HFFc6 (cell line): ENCODE measurements at places on chromosomes 2 and 18.
A peak's percentile ranks its signal among the peaks of the same experiment; 100 is the strongest.

DNA sequence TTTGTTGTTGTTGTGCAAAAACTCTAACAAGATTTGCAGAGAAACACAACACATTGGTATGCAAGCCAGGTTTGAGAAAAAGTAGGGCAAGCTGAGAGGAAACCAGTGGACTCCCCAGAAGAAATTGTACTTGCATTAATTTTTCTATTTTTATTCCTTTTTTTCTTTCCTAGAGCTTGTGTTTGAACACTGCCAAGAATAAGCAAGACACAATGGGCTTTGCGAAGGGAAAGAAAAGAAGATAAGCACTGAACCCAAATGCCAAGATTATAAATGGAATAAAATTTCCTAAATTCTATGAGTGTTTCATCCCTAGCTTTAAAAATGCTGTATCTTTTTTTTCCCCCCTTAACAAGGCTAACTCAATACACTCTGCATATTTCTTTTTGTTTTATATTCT lies 17.0 kb upstream of the CYTIP start:
- DNase-seq = no peak

DNA sequence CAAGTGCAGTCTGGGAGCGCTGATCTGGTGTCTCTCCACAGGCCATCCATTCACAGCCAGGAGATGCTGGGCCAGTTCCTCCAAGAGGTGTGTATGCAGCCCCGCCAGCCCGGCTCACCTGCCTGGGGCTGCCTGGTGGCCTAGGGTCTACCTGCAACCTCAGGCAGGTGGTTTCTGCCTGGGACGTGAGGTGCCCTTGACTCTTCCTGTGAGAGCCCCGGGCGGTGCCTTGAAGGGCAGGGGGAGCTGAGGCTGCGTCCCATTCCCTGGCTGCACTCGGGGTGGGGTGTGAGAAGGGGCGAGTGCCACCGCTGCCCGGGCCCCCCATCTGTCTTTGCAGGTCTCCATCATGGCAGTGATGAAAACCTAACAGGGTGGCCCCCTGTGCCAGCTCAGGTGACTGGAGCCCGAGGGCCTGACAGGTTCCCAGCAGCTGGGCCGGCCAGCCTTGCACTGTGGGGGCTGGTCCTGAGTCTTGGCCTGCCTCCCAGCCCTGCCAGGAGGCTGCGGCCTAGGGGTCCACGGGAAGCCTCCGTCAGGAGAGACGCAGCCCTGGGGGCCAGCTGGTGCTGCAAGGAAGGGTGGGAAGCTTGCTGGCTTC lies 11.9 kb downstream of the CAPN10 start:
- no peak for DNase-seq

DNA sequence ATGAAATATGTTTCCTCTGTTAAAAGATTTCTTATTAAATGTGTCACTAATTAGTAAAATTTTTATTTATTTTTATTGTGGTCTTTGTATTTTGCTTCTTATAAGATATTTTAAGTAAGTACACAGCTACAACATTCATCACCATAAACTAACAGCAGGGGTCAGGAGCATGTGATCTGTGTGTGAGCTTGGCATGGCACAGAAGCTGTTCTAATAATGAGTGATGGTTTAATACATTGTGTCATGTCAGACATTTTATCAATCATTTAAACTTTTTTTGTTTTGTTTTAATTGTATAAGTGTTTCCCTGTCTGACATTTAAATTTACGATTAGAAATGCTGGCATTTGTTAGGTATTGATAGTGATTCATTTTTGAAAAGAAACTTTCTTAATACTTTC lies 585.4 kb downstream of the DSC3 start:
- DNase-seq = no peak

GRCh38 chr18:66560094-66560493 lies 43.8 kb downstream of the CDH19 start:
- DNase-seq = no peak

- DNase-seq = no peak
Measured at GRCh38 chr2:129740504-129740903, 239.0 kb upstream of the RAB6C start.

DNA sequence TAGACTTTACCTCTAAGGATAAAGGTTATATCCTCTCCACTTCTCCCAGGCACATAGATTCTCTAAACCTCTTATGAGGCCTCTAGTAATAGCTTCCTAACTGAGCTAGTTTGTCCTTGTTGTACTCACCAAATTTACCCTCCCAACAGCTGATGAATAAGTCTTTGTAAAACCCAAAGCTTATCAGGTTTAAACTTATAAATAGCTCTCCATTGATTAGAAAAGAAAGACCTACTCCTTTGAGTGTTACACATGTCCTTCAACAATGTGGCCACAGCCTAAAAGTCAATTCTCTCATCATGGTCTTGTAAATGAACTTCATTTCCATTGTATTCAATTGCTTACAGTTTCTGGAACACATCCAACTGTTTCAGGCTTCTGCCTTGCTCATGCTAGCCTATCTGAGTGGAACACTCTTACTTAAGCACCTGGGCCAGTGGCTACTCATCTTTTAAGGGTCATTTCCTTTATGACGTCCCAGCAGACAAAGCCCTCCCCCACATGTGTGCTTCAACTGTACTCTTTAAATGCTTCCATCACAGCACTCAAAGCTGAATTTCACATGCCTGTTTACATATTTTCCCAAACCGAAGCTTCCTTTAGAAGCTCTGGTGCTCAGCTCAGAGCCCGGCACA lies 131.6 kb downstream of the CDH2 start:
- peak; percentile 39 for DNase-seq

GRCh38 chr2:67982956-67983355 lies 79.8 kb downstream of the C1D start:
- DNase-seq = no peak

DNA sequence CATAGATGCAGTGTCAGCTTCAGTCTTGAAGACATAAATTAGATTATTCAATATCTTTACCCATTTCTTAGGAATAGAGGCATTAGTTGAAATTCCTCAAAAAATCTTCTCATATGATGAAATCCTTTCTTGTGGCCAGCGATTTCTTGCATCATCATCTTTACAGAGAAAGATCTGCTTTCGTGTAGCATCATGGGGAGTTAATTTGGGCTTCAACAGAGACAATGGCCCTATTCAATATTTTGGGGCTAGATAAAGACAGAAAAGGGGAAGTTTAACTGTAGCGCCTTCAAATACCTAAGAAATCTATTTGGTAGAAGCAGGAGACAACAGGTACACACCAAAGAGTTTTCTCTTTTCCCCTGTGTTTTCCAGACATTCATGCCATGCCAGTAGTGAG lies 73.8 kb downstream of the TGFA start:
- no peak for DNase-seq

DNA sequence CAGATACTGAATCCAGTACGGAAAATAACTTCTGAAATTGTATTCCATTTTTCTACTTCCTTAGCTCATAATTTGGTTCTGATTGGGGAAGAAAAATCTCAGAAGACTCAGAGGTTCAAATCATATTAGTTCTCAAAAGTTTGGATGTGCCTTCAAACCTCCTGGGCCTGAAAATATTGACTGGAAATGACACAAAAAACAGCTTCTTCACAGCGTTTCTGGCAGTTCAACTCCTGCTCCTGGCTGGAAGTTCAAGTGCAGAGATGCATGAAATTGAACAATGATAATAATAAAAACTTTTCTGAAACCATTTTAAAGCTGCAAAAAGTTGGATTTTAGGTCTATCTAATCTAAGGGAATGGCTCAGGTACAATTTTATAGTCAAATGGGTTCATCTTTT lies 1459.9 kb upstream of the CELF4 start:
- DNase-seq = no peak

DNA sequence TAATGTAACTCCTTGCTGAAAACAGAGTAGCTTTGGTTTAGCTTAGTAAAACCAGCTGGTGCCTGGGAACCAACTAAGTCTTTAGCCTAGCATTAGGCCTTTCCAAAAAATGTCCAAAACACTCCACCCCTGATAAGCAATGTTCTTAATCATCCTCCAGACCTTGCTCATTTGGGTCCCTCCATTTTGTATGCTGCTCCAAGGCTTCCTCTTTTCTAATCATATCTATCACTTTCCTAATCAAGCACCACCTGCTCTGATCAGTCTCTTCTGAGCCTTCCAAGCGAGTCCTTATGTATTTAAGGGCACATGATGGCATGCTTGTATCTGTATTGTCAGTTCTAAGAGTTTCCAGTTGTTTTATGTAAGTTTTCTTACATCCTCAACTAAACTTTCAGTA lies 23.6 kb downstream of the THADA start:
- no peak for DNase-seq

DNA sequence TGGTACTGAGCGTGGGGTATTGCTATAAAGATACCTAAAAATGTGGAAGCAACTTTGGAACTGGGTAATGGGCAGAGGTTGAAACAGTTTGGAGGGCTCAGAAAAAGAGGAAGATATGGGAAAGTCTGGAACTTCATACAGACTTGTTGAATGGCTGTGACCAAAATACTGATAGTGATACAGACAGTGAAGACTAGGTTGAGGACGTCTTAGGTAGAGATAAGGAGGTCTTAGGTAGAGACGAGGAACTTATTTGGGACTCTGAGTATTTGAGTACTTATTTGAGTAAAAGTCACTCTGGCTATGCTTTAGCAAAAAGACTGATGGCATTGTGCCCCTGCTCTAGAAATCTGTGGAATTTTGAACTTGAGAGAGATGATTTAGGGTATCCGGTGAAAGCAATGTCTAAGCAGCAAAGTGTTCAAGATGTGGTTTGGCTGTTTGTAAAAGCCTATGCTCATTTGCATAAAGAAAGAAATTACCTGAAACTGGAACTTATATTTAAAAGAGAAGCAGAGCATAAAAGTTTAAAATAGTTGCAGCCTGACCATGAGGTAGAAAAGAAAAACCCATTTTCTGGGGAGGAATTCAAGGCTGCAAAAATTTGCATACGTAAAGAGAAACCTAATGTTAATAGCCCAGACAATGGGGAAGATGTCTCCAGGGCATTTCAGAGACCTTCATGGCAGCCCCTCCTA lies 219.6 kb downstream of the PDE1A start:
- DNase-seq = no peak

DNA sequence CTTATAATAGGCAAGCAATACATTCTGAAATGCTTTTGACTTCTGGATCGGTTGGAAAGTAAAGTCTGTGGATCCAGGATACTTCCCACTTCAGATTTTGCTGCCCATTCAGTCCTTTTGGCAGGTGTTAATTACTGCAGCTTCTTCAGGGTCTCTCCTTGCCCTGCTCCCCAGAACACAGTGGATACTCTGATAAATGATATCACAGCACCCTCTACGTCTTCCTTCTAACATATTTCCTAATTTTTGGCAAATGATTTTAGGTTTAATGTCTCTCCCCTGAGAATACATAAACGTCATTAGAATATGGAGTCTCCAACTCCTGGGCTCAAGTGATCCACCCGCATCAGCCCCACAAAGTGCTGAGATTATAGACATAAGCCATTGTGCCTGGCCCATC lies 249.8 kb downstream of the NYAP2 start:
- no peak for DNase-seq

DNA sequence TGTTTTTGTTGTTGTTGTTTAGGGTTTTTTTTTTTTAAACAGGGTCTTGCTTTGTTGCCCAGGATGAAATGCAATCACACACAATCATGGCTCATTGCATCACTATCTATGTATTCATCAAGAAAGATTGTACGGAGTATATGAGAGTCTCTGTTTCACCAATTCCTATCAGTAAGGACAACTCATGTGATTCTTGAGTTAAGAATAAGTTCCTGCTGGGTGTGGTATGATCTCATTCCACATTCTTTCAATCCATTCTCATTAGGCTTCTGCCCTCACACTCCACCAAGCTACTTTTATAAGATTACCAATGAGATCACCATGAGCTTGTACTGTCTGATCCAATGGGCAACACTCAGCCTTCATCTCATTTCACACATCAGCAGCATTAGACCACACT lies 9.1 kb upstream of the AP1S3 start:
- peak; percentile 93 for DNase-seq

- DNase-seq = peak; percentile 18
Measured at GRCh38 chr2:169965495-169965894, 138.2 kb downstream of the UBR3 start.

DNA sequence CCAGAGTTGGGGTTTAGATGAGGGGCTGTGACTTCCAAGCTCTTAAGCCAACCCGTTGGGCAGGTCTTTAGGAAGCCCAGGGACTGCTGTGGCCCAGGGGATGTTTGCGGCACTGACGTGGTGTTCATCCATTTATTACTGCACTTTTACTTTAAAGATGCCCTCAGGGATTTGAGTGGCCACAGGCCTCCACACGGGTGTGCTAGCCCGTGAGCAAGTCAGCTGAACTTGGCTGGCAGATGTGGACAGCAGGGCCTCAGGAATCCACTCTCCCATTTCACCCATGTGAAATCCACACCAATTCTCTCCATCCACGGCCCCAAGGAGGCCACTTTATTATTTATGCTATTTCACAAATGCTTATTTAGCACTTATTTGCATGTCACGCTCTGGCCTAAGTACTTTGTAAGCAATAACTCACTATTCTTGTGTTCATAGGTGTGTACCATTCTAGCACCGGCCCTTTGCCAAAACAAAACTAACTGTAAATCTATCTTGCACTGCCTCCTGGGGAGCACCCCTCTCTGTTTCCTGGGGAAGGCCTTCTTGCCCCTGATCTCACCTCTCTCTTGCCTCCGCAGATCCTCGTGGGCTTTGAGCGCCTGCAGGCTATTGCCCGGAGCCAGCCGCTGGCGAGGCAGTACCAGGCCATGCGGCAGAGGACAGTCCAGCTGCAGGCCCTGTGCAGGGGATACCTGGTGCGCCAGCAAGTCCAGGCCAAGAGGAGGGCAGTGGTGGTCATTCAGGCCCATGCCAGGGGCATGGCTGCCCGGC lies 39.1 kb upstream of the GPR17 start:
- no peak for DNase-seq

- DNase-seq = peak; percentile 89
Measured at GRCh38 chr2:112621790-112622527, 23.8 kb upstream of the SLC20A1 start.

DNA sequence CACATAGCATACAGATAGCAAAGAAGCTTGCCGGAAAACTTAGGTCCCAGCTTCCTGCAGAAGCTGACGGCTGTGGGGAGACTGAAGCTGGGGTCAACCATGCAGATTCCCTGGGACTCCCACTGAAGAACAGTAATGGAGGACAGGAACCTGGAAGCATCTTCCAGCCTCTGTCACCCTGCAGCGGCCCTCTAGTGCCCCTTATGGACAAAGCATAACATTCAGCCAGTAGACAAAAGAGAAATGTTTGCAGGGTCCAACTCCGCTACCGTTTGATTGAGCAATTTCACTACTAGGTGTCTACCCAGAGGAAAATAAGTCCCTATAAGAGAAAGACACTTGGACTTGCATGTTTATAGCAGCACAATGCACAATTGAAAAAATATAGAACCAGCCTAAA lies 460.6 kb downstream of the CNTNAP5 start:
- no peak for DNase-seq

DNA sequence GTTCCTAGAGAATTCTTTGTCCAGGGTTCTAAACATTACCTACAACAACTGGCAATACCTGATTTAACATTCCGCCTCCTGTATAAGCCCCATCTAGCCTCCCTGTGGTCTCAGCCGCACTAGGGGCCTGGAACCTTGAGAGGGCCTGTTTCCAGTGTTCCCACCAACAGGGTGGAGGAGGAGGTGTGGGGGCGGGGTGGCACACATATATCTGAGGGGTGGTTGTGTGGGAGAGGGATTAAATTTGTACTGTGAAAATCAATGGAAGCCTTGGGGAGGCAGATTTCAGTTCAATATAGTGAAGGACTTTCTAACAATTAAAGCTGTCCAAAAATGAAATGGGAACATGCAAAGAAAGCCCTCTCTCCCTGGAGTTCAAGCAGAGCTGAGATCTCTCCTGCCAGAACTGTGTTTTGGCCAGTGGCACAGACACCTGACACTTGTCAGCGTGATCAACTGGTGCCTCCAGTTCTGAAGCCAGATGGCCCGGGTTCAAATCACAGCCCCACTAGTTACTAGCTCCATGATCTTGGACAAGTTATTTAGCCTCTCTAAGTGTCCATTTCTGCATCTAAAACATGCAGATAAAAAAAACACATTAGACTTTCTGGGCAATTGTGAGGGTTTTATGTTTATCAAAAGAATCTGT lies 17.0 kb upstream of the FZD7 start:
- no peak for DNase-seq
